IMR-90 (cell line): ENCODE measurements at places on chromosomes 13 and 19.

GRCh38 chr19:1943661-1944087, 2.7 kb downstream of the CSNK1G2 start:
- DNase-seq, result no peak

- DNase-seq, result no peak
Measured at GRCh38 chr19:14102102-14102696, 11.6 kb upstream of the SAMD1 start.

DNA sequence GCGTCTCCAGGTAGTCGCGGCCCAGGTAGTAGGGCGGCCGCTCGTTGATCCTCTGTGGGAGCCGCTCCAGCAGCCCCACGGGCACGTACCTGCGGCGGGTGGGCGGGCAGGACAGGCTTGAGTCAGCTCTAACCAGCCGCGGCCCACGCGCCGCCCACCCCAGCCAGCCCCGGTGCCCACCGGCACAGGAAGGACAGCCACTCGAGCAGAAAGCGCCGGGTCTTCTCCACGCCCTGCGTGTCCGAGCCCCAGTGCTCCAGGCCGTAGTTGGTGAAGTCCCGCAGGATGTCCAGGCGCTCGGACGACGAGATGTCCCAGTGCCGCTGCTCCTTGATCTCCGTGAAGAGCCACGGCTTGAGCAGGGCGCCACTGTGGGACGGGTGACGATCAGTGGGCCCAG, 877 bp upstream of the PRR22 start:
- no peak for DNase-seq

DNA sequence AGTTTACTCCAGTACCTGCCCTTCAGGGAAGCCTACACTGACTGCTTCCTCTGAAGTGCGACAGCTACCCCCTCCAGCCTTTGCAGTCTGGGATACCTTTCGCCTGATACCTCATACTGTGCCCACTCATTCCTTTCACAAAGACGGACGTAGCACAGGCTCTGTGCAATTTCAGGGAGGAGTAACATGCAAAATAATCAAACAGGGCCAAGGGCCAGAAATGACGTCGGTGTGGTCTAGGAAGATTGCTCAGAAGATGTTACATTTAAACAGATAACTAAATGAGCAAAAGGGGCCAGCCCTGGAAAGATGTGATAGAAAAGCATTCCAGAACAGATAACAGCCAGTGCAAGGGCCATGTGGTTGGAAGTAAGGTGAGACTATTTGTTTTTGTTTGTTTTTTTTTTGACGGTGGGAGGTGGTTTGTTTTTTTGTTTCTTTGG, 6.6 kb upstream of the DDX39A start:
- DNase-seq, result peak; percentile 91

- DNase-seq, result no peak
Measured at GRCh38 chr13:105231579-105231978, 1303.9 kb downstream of the EFNB2 start.

- DNase-seq, result no peak
Measured at GRCh38 chr19:55453511-55454260, 7.8 kb downstream of the ISOC2 start.

GRCh38 chr19:16232568-16232967, 34.9 kb downstream of the AP1M1 start:
- no peak for DNase-seq

GRCh38 chr13:86020351-86021002, 221.3 kb upstream of the SLITRK6 start:
- peak; percentile 41 for DNase-seq

- no peak for DNase-seq
Measured at GRCh38 chr13:51453207-51453958, 547 bp upstream of the INTS6 start.

DNA sequence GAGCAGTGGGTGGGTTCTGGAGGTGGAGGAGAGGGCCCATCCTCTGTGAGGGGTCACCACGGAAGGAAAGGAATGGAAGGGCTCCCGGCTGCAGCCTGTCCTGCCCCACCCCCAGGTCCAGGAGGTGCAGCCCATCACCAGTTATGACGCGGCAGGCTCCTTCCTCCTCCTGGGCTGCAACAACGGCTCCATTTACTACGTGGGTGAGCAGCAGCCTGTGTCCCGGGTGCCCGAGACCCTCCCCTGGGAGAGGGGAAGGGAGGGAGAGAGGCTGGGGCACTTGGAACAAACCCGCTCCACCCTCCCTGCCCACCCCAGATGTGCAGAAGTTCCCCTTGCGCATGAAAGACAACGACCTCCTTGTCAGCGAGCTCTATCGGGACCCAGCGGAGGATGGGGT, 6.6 kb downstream of the SHKBP1 start:
- DNase-seq, result no peak

DNA sequence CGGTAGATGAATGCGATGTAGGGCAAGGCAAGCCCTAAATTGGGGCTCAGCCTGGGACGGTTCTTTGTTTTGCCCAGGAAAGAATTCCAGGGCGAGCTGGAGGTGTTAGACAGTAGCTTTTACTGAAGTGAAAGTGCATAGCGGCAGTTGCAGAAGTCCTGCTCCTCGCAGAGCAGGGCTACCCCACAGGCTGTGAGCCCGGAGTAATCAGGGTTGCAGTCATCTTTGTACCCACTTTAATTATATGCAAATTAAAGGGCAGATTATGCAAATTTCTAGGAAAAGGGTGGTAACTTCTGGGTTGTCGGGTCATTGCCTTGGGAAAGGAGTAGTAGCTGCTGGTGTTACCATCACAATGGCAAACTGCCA, 30.5 kb downstream of the VAV1 start:
- DNase-seq, result no peak

- no peak for DNase-seq
Measured at GRCh38 chr13:73177017-73177416, 118.2 kb downstream of the KLF5 start.
